ENCODE measurements at places on chromosomes 12 and 14.

DNA sequence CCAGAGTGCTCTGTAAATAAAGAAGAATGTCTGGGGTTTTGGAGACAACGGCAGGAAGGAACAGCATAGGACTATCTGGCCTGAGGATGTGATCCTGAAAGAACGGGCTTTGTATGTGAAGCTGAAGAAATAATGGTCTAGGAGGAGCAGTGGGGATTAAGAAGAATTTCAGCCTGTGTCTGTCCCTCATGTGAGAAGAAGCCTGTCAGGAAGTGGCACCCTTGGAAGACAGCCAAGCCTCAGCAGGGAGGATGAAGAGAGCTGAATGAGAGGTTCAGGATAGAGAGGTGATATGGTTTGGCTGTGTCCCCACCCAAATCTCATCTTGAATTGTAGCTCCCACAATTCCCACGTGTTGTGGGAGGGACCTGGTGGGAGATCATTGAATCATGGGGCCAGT is 56.9 kb upstream of the TCL1A start:
- no peak for DNase-seq

DNA sequence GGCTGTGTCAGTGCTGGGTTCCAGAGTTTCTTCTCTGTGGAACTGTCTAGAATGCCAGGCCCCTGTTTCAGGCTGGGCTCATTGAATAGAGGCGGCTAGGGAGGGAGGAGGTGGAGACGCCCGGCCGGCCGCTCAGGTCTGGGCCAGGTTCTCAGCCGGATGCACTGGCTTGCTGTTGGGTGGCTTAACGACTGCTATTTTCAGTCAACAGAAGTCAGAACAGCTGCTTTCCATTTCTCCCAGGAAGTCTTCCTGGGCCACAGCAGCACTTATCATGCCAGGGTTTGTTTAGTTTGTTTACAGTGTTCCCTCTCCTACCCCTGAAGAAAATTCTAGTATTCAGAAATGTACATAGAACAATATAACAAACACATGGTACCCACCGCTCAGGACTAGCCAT is 26.0 kb upstream of the VPS37B start:
- no peak for DNase-seq

DNA sequence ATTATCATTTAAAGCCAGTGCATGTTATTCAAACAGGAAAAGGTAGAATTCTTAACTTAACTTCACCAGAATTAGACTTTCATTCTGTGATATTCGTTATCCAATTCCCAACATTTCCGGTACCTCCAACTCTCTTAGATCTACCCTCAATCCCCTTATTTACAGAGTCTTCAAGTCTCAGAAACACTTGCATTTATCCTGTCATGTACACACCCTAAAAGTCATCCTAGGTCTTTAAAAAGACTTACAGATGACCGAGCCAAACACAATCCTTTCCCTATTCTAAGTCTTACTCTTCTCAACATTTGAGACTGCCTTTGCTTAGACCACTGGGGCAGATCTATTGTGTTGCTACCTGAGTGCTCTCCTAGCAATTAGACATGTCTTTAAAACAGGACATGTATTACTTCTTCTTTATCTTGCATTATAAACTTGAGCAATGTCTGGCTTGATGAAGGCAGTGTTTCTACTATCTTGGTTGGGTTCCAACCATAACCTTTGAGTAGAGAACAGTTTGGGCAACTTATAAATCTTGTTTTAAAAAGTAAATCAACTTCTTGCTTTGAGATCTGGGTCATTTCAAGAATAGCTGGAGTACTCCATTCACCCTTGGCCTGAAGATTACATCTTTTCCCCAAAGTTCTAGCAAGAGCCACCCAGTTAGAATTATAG is 140.6 kb upstream of the PLEKHG7 start:
- no peak for DNase-seq

- DNase-seq: no peak
These were observed 151.1 kb downstream of the DACT1 start for GRCh38 chr14:58788655-58789503.

- no peak for DNase-seq
These were observed 80.4 kb downstream of the FOXN4 start for GRCh38 chr12:109228664-109229063.

DNA sequence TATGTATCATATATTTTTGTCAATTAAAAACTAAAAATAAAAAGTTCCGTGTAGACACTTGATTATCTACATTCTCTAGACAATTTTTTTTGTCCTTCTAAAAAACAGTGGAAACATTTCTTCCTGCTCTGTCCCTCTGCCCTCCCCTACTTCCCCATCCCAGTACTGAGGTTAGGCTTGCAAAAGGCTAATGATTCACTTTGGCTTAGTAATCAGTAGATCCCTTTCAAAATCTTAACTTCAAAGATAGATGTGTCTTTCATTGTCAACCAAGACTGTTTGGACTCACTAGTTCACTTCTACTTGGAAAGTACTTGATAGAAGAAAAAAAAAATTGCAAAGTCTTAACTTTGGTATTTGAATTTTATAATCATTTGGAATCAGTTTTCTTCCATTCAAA is 3.8 kb downstream of the SETD3 start:
- no peak for DNase-seq

DNA sequence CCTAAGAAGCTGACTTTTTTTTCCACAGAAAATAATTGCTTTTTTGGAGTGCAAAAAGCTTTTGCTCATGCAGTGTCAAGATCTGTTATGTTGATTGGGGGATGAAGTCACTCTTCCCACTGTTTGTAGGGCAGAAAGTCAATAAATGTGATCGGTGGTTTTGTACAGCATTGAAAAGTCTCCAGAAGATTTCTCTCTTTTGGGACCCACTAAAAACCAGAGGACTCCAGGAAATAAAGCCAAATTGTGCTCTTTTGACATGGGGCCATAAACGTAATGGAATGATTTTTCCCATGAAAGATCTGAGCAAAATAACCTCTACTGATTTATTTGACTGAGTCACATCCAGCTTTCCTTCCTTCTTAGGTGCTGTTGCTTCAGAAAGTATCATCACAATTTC is 122.5 kb downstream of the SNAPC1 start:
- DNase-seq: no peak

DNA sequence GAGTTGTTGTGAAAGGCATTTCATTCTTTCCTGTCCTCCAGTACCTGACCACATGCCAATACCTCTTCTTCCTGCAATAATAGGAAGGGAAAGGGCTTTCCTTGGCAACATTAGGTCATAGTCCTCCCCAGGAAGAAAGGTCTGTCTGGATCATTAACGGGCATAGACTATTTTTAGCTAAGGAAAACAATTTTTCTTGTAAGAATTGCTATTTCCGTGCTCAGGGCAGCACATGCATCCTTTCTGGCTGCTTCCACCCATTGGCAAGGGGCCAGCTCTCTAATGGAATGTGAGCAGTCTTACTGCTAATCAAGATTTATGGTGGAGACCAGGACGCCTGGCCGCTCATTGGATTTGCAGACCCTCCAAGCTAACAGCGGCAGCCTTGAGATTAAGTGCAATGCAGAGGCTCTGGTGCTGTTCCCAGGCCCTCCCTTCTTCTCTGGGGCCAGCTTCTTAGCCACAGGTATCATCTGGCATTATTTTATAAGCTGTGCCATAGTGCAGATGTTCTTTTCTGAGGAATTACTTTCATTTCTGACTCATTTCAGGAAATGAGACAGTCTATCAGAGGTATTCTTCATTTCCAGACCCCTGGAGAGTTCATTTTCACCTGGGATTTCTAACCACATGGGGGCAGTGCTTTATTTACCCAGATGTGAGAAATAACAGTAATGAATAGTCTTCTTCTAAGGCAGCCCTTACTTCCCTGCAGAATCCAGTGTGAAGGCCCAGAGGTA is 52.9 kb downstream of the ANO6 start:
- no peak for DNase-seq

GRCh38 chr12:40436564-40436963 is 211.8 kb downstream of the LRRK2 start:
- DNase-seq: no peak

- DNase-seq: no peak
These were observed 369.1 kb downstream of the NPAS3 start for GRCh38 chr14:33307691-33308251.

- no peak for DNase-seq
These were observed 72.7 kb downstream of the MYRFL start for GRCh38 chr12:69897744-69898143.

DNA sequence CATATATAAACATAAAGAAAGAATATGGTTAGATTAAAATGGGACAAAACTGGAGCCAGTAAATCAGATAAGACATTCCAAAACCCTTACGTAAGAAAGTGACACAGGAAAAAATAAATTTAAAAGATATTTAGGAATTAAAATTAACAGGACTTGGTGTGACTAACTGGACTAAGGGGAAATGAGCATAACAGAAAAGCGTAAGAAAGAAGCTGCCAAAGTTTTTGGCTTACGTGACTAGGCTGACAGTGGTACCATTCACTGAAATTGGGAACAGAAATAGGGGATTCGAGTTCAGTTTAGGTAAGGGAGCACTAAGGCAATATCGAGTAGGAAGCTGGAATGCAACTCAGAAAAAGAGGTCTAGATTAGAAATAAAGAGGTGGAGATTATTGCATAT is 7.8 kb downstream of the CDK17 start:
- no peak for DNase-seq

GRCh38 chr12:78146365-78146772 is 315.7 kb downstream of the NAV3 start:
- no peak for DNase-seq

GRCh38 chr14:104419865-104420505 is 159.6 kb upstream of the C14orf180 start:
- DNase-seq: no peak

GRCh38 chr14:50620341-50620740 is 47.8 kb downstream of the SAV1 start:
- no peak for DNase-seq

- no peak for DNase-seq
These were observed 47.5 kb downstream of the ZNF664 start for GRCh38 chr12:124020514-124020949.

- no peak for DNase-seq
These were observed 5.5 kb downstream of the PRKCH start for GRCh38 chr14:61326847-61327246.

GRCh38 chr14:22178333-22178839 is 410.6 kb downstream of the DAD1 start:
- no peak for DNase-seq

GRCh38 chr12:124568431-124569374 is 1.3 kb upstream of the NCOR2 start:
- DNase-seq: no peak

DNA sequence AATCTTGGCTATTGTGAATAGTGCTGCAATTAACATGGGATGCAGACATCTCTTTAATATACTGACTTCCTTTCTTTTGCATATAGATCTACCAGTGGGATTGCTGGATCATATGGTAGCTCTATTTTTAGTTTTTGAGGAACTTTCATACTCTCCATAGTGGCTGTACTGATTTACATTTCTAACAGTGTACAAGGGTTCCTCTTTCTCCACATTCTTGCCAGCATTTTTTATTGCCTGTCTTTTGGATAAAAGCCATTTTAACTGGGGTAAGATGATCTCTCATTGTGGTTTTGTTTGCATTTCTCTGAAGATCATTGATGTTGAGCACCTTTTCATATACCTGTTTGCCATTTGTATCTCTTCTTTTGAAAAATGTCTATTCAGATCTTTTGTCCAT is 8.4 kb downstream of the AMDHD1 start:
- DNase-seq: no peak

DNA sequence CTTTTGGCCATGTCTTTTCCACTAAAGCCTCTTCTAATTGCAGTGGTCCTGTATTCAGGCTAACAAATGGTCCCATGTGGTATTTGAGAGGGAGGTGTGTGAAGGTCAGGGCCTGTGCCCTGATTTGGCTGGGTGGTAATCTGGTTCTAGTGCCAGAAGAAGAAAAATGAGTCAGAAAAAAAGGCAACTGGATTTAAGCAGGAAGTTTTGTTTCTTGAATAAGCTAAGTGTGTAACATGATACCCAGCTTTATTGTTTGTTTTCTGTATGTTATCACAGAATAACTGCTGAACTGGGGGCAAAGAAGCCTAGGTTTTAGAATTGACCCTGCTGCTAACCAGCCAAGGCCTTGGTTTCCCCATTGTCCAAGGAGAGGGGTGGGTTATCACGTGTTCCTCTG is 134.0 kb downstream of the ANO6 start:
- no peak for DNase-seq

- DNase-seq: no peak
These were observed 27.6 kb upstream of the KRT78 start for GRCh38 chr12:52876372-52876771.

DNA sequence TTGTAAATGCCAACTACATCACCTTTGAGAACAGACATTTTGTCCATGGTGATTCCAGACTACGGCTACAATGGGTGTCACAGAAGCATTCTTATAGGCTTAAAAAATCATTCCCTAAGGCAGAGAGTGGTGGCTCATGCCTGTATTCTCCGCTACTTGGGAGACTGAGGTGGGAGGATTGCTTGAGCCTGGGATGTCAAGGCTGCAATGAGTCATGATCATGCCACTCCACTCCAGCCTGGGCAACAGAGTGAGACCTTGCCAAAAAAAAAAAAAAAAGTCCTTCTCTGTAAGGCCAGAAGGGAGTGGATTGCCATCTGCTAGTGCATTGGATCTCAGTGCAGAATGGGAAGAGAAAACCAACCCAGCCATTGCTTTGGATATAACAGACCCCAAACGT is 522.5 kb downstream of the VRK1 start:
- no peak for DNase-seq

GRCh38 chr12:20077618-20078017 is 290.7 kb upstream of the PDE3A start:
- no peak for DNase-seq

DNA sequence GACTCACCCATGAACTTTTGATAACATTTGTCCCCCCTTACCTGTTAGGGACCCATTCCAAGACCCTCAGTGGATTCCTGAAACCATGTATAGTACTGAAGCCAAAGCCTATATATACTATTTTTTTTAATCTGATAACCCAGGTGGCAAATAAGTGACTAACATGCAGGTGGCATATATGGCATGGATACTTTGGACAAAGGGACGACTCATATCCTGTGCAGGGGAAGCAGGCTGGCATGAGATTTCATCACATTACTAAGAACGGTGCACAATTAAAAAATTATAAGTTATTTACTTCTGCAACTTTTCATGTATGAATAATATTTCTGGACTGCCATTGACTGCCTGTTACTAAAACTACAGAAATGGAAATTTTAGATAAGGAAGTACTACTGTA is 880.1 kb upstream of the FBXO33 start:
- DNase-seq: no peak

Measured in stimulated activated naive CD8-positive, alpha-beta T cell treated with anti-CD3 and anti-CD28 coated beads, Interleukin-15, amount 100 ng/mL, for 72 hours (primary cell).